Prostate gland (tissue), 2 donors: ENCODE measurements at places on chromosomes 11 and 22.

DNA sequence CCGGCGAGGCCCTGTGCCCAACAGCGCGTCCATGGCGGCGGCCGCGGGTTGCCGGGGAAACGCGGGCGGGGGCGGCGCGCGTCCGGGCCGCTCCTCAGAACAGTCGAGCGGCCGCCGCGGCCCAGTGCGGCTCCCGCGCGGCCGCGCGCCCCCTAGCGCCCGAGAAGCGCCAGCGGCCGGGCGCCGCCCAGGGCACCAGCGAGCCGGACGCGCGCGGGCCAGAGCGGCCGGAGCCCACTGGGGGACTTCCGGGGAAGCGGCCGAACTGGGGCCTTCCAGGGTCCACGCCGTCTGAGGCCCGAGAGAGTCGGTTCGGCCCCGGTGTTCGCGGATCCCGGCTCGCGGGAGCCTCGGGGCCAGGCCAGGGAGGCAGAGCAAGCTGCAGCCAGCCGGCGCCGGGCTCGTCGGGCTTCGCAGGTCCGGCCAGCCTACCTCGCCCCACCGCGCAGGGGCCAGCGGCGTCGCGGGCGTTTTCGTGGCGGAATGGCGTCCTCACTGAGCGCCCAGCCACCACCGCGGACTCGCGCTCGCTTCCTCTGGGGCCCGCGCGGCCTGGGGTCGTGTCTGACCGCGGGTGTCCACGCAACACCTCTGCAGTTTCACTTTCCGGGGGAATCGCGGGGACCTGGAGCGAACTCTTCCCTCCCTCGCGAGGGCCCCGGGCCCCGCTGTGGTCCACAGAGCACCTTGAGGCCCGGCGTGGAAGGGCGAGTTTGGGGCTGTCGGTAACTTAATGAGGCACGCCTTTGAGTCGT lies at the start of gene DENND6B:
Gene DENND6B, minus strand, starts transcription at position 57 of the 755 bp plus-strand sequence. Its CDS starts 24 bp downstream, at position 33.
- peak; percentile 76 for DNase-seq

- DNase-seq, result no peak
Observed at GRCh38 chr22:37439347-37439746, 12.1 kb upstream of the ELFN2 start.

DNA sequence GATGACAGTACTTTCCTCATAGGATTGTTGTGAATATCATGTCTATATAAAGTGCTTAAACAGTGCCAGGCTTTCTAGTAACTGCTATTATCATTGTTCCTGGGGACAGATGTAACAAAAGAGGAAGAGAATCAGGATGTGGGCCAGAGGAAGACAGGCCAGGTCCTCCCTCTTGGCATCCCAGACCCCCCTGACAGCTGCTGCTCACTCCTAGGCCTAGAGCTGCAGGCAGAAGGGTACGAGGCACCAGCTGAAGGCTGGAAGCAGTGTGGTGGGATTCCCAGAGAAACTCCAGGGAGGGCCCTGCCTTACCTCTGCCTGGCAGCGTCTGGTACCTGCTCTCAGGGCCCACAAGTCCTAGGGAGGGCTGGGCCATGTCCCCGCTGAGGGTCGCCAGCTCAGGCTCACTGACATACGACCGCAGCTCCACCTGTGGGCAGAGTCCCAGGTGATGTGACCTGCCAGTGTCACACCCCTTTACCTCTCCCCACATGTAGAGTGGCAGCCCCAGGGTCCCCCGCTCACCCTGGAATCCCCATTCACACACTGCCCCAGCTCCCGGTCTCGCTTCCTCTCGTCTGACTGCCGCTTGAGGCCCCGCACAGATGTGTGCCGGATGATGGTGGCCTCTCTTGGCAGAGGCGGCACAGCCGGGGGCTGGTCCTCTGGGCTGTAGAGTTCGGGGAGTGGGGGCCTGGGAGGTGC lies 52.2 kb downstream of the C11orf58 start:
- no peak for DNase-seq

DNA sequence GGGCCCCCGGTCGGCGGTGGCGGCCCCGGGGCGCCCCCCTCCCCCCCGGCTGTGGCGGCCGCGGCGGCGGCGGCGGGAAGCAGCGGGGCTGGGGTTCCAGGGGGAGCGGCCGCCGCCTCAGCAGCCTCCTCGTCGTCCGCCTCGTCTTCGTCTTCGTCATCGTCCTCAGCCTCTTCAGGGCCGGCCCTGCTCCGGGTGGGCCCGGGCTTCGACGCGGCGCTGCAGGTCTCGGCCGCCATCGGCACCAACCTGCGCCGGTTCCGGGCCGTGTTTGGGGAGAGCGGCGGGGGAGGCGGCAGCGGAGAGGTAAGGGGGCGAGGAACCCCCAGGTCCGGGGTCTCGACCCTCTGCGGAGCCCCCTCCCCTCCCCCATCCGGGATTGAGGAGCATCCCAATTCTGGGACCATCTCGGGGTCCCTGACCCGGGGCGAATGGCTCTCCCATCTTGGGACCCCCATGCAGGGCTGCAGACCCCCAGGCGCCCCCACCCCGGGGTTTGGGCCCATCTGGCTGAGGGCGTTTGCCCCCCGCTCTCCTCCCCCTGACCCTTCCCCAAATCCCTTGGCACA lies 431 bp downstream of the KMT2A start:
- peak; percentile 6 for DNase-seq
